ENCODE measurements at places on chromosomes 2 and 18.

DNA sequence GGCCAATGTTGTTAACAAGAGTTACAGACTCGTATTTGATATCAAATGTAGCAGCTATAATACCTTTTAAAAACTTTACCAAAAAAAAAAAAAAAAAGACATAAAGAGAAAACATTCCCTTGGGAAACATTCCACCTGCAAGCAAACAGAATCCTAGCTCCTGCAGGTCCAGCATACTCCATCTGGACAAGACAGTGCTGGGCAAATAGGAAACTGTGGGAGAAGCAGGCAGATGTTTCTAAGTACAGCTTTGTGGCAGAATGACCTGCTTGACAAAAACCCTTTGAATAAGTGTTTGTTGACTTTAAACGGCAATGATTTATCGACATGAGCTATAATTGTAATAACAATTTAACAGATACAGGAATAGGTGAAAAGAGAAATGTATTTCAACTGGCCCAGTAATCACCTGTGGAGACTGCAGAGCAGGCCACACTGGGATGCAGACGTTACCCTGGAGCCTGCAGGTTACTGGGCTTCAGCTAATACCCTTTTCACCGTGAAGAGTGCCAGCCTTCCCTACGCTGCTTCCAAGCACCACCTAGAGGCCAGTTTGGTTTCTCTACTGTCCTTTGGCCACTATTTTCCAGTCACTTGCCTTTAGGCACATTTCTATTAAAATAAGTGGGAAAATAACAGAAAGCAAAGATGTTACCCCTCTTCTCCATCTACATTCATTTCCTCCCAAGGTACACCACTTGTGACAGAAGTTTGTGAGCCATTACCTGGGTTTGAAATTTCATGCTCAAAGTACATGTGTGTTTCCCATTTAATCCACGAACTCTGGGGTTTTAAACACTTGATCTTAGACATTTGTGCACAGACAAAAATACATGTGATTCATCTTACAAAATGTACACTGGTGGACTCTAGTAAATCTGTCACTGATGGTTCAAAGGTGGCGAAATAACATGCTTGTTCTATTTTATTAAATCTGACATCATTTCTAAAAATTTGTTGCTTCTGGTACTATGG lies 96.9 kb upstream of the ZNF397 start:
- DNase-seq = no peak

DNA sequence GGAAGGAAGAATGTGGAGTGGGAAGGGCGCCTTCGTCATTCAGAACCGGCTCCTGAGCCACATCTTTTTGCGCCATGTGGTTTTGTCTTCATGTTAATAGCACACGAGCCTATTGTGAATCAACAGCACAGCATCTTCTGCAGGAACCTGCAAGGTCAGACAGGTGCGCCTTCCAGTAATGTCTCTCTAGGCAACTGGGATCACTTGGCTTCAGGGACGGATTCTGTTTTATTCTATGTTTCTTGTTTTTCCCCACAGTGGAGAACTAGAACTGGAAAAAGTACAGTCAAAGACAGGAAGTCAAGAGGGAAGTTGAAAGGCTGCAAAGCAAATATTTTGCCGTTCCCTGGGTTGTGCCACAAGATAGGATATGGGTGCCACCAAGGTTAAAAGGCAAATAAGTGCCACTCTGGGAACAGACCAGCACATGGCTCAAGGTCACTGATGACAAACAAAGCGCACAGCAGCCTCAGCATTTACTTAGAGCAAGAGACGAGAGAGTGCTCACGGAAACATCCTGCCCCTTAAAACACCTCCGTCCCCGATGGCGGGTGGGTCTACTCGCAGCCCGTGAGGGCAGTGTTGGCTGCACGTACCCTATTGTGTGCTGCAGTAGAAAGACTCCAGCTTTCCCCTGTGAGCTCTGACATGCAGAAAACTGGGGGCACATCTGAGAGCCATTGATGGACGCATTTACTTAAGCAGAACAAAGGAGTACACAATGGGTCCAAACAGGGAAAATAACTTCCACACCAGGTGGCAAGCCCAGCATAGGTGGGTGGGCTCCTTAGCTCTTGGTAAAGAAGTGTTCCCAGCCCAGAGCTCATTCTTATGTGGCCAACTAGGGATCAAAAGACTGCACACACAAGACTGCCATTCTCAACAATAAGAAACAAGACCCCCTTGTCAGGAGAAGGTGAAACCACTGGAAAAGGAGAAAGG lies 107.2 kb upstream of the PARD3B start:
- DNase-seq = no peak

GRCh38 chr2:134314202-134314601 lies 60.3 kb downstream of the MGAT5 start:
- DNase-seq = no peak

GRCh38 chr18:46260879-46261143 lies 156.6 kb downstream of the HAUS1 start:
- no peak for DNase-seq

- no peak for DNase-seq
Observed at GRCh38 chr2:174117951-174118930, 130.1 kb downstream of the OLA1 start.

- no peak for DNase-seq
Observed at GRCh38 chr18:34867520-34867919, 157.4 kb downstream of the DTNA start.

DNA sequence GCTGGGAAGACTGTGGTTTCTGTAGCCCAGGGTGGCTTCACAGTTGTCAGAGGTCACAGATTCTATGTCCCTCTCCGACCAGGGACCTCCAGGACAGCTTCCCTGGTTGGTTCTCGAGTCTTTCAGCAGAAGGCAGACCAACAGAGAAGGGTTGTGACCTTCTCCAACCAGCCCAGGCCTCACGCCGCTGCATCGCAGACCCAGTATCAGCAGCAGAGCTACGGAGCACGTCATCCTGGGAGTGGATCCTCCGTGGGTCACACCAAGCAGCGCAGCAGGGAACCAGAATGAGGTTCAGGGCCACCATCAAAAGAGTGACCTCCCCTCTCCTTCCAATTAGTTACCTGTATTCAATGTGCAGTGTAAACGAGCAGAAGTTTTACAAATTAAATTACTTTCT lies 49.3 kb downstream of the ST3GAL5 start:
- DNase-seq = no peak

DNA sequence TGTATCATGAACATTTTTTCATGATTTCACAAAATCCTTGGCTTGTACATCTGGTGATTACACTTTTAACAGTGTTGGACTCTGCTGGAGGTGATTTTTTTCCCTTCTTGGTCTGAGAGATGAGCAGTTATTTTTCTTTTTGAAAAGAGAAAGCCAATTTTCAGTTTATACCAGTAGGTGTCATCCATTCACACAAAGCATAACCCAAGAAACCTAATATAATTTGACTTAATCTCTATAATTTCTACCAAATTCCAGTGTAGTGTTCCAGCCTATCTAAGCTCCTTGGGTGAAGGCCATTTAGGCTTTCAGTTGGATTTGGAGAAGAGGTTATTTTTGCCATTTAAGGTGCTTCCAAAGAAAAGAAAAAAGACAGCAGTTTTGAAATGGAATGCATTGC lies 7.7 kb upstream of the ICOS start:
- no peak for DNase-seq

- DNase-seq = no peak
Observed at GRCh38 chr18:79846936-79847557, 49.3 kb downstream of the KCNG2 start.

DNA sequence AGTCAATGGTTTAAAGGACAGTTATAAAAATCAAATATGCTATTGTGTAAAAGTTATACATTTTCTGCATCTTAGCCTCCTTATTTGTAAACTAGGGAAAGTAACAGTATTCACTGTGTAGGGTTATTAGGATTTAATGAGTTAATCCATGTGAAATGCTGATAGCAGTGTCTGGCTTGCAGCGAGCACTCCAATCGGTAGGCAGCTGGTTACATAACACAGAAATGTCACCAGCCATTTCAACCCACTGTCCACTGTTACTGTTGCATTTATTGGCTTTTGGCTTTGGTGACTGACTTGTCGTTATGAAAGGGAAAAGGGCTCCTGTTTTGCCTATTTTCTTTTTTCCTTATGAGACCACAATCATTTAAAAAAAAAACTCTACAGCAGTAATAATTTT lies 38.9 kb downstream of the ID2 start:
- no peak for DNase-seq

DNA sequence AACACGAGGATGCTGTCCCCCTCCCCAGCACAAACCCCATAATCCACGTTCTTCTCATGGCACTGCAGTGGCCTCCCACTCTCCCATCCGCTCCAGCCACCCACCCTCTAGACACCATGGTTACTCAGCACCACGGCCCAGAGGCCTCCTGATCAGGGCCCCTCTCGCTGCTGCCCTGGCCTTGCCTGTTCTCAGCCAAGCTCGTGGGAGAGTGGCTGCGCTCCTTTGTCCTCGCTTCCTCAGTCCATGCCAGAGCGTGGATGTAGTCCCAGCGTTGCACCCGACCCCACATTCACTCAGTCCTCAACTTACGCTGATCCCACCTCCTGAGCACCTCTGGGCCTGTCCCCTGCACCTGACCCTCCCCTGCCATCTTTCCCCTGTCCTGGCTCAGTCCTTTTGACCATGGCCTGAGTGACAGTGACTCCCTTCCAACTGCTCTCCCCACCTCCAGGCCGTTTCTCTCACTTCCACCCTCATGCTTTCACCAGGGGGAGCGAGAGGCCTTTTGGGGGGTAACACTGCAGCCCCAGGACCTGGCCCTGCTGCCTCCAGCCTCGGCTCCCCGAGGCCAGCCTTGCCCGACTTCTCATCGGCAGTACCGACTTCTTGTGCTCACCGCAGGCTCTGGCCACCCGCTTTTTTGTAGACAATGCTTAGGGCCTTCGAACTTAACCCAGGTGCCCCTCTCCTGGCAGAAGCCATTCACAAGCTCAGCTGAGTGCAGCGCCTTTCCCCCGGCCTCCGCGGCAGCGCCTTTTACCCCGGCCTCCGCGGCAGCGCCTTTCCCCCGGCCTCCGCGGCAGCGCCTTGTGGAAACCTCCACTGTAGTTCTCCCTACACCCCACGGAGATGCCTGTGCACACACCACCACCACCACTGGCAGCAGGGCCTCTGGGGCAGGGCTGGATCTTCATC lies 131.4 kb downstream of the CLIP4 start:
- DNase-seq = no peak

GRCh38 chr18:29962579-29962978 lies 1080.0 kb downstream of the DSC3 start:
- no peak for DNase-seq

DNA sequence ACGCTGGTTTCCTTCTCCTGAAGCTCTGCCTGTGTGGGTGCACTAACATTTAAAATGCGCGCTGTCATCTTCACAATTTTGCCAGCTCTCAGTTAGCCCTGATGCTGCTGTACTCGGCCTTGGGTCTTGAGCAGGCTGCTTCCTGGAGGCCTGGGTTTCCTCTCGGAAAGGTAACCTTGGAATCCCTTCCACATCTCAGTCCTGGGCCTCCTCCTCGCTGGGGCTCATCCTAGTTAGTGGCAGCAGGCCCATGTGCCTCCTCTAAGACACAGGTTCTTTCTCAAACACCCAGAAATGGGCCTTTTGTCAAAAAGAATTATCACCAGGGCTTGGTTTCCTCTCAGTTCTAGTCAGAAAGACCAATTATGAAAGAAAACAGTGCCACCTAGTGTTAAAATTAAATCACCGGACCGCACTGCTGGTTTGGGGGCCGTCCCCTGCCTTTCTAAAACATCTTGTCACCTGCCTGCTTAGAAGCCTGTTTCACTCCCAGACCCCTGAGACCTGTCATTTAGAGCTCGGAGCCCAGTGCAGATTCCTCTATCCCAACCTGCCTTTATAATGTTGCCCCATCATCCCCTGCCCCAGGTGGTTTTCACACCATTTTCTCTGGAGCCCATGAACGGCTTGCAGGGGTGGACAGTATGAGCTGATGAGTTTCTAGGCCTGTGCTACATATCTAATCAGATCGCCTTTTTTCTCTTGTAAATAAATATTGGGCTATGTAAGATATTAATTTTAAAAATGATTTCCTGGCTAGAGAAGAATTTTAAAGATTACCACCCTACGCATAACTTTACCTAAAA lies 42.4 kb downstream of the HK2 start:
- DNase-seq = no peak

DNA sequence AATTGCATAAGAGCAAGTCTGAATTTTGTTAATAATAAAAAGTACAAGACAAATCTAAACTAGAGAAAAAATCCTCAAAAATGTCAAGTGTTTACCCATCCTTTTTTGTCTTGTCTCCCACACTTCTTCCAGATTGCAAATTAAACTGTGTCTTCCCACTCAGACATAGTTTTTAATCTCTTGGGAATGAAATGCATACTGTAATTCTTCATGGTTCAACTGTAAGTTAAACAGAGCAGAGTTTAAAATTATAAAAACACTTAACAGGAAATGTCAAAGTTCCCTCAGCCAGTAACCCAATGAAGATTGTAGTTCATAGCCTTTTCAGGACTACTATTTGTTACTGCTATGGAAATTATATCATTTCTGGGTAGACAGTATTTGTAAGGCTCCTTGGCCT lies 171.8 kb downstream of the UBE2E3 start:
- no peak for DNase-seq

DNA sequence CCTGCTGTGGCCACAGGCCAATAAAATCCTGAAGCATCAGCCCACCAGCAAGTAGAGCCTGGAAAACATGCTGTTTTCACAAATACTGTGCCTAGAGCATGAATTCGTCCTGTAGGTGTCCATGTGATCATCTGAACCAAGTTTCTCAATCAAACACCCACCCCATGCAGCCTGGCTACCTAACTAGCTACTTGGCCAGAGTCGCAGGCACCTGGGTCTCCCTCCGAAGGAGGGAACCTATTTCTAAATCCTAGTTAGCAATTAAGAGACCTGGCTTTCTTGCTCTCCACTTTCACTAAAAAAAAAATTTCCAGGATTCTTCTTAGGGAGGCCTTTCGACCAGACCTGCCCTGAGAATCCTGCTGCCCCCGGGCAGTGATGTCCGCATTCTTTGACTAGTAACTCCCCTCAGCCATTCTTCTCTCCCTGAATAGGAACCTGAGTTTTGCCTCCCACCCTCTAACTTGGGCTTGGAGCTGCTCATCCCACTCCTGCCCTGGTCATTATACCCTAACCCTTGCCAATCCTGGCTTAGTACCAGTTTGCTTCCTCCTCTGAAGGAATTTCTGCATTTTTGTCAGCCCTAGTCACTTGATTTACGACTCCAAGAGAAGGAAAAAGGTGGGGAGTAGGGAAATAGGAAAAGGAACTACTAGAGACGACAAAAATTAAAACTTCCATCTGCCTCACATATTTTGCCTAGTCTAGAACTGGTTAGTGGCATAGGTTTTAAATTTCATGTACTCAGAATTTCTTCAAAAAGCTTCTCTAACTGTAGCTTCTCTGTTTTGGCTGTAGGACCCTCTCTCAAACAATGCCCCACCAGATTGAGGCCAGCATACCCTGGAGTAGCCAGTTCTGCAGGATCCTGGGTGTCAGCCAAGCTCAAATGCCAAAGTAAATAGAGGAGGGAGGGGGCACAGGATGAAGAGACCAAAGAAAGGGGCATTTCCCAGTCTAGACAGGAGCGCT lies 25.4 kb upstream of the TANK start:
- DNase-seq = no peak

GRCh38 chr2:126831234-126832005 lies 67.3 kb upstream of the TEX51 start:
- no peak for DNase-seq

GRCh38 chr2:30799366-30799765 lies 7.9 kb downstream of the CAPN13 start:
- DNase-seq = no peak

- DNase-seq = no peak
Observed at GRCh38 chr2:26720322-26721114, 28.0 kb downstream of the KCNK3 start.
